ENCODE measurements at places on chromosomes 3 and 15. TPM values are rescaled to one million over a fixed set of nuclear protein-coding genes. Genes with fewer than 3 reads are reported as not detected.

Gene GP9
- polyA plus RNA-seq: 1.8 TPM

Gene KLHDC8B
- 47.6 TPM for polyA plus RNA-seq

Gene VEPH1
- polyA plus RNA-seq: 56.3 TPM

Gene GOLGA8J
- polyA plus RNA-seq: 3.0 TPM

DNA sequence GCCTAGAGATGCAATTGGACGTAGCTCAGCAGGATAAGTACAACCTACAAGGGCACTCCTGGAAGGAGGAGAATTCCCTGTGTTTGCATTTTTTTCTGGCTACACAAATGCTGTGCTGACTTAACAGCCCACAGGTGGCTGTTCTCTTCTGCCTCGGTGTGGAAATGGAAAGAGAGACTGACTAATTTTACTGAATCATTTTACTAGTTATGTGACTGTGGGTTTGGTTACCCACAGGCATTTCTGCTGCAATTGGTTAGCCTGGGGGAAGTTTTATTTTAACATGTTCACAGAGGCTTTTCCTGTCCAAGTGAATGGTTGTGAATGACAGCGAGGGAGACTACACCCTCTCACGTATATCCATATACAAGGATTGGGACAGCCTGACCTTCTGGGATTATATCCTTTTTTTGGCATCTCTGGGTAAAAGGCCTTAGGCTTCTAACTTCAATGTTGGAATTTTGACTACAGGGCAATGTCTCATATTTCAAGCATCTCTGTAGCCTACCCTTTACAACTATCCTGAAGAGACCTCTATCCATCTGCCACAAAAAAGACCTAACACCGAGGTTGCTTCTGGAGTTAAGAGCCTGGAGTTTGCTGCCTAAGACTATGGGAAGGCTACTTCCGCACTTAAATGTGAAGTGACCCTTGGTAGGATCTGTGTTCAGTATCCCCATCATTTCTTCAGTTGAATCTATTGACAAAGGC, 67.2 kb upstream of the TP63 start:
- no peak for DNase-seq

GRCh38 chr3:122516846-122517360, 2.2 kb upstream of the KPNA1 start:
- DNase-seq: no peak

Data from left renal cortex interstitium (tissue), 4 donors.